ENCODE measurements at places on chromosomes 11 and 22.

- no peaks in the 10 kb centered on the region for H3K36me3 ChIP-seq
- H3K4me1 ChIP-seq = no peaks in the 10 kb centered on the region
Measured at GRCh38 chr11:15885854-15886253, 470.5 kb downstream of the SOX6 start.

GRCh38 chr11:1484695-1485503 lies 1.7 kb downstream of the MOB2 start:
- peaks cover 19% of the 10 kb centered on the region for H3K4me1 ChIP-seq
- no peaks in the 10 kb centered on the region for H3K36me3 ChIP-seq
- no peak overlapping the region for H3K4me3 ChIP-seq
- no peaks in the 10 kb centered on the region for H3K27me3 ChIP-seq

- no peak for DNase-seq
- peaks cover 28% of the 10 kb centered on the region for H3K4me1 ChIP-seq
- H3K4me3 ChIP-seq = no peak overlapping the region
- peaks cover 53% of the 10 kb centered on the region for H3K36me3 ChIP-seq
- H3K27ac ChIP-seq = peak overlapping the region; percentile 53
- H3K27me3 ChIP-seq = no peaks in the 10 kb centered on the region
Measured at GRCh38 chr22:30332994-30333706, 6.4 kb upstream of the TBC1D10A start.

DNA sequence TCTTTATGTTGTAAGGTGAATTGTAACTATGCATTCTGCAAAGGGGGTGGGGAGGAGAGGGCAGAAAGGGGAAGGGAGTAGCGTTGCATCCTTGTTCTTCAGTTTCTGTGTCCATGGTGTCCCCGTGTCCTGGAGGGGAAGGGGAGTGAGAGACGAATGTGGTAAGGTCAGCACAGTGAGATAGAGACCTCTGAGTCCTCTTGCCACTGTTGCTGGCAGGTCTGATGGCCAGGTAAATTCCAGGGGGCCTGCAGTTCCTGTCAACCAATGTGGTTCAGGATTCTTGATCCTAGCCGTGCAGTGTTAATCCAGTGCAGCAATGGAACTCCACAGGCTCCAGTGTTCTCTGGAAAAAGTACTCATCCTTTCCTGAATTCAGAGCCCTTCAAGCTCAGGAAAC lies 14.6 kb upstream of the ADSL start:
- peak overlapping the region; percentile 68 for H3K4me3 ChIP-seq
- peaks cover 2% of the 10 kb centered on the region for H3K36me3 ChIP-seq
- no peaks in the 10 kb centered on the region for H3K27me3 ChIP-seq
- peak overlapping the region; percentile 75 for H3K27ac ChIP-seq
- peaks cover 94% of the 10 kb centered on the region for H3K4me1 ChIP-seq

- no peaks in the 10 kb centered on the region for H3K36me3 ChIP-seq
- H3K27me3 ChIP-seq = peaks cover 8% of the 10 kb centered on the region
- no peak overlapping the region for H3K27ac ChIP-seq
- H3K4me3 ChIP-seq = no peak overlapping the region
- H3K4me1 ChIP-seq = no peaks in the 10 kb centered on the region
Measured at GRCh38 chr11:62273789-62274275, 3.9 kb downstream of the SCGB2A2 start.

DNA sequence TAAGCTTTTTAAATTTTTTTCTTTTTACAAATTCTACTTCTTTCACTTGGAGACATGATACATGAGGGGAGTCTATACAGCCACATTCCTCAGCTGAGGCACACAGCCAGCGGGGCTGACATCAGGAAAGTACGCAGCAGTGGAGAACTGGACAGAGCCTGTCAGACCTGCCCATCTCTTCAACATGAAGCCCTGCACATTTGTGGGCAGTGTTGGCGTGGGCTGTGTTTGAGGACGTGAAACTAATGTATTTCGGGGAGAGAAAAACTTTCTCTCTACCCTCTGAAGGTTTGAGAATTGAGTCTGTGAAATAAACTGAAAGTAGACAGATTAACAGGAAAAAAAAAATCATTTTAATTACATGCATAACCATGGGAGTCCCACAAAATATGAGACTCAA lies 84.8 kb upstream of the HTATIP2 start:
- H3K27ac ChIP-seq = no peak overlapping the region
- H3K4me1 ChIP-seq = no peaks in the 10 kb centered on the region
- H3K4me3 ChIP-seq = no peak overlapping the region
- no peaks in the 10 kb centered on the region for H3K36me3 ChIP-seq

- H3K4me1 ChIP-seq = no peaks in the 10 kb centered on the region
- no peak for DNase-seq
- no peak overlapping the region for H3K4me3 ChIP-seq
- H3K27me3 ChIP-seq = no peaks in the 10 kb centered on the region
Measured at GRCh38 chr11:78268591-78269410, 80.1 kb downstream of the USP35 start.

DNA sequence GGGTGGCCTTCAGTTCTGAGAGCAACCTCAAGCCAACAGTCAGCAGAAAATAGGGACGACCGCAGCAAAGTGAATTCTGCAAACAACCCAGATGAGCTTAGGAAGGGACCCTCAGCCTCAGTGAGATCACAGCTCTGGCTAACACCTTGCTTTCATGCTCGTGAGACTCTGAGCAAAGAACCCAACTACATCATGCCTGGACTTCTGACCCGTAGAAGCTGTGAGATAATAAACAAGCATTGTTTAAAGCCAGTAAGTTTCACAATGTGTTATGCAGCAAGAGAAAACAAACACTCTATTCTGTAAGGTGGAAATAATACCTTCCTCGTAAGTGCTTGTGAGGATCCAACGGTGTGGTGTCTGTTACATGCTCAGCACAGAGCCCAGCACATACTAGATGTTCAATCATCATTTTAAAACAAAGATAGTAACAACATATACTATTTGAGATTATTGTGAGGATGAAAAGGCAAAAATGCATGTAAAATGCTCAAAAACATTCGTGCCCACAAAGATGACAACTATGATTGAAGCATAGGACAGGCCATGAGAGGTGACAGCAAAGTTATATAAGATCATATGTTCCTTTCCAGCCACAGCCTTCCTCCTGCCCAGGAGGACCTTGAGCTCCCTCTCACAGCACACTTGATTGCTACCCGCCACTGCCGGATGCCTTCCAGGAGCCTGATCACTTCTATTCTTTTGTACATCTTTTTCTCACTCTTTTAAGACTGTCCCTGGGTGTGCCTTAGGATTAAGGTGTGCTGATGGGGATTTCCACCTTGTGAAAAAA lies 433.3 kb downstream of the BUD13 start:
- H3K36me3 ChIP-seq = no peaks in the 10 kb centered on the region
- no peak overlapping the region for H3K4me3 ChIP-seq
- H3K4me1 ChIP-seq = no peaks in the 10 kb centered on the region
- DNase-seq = no peak

DNA sequence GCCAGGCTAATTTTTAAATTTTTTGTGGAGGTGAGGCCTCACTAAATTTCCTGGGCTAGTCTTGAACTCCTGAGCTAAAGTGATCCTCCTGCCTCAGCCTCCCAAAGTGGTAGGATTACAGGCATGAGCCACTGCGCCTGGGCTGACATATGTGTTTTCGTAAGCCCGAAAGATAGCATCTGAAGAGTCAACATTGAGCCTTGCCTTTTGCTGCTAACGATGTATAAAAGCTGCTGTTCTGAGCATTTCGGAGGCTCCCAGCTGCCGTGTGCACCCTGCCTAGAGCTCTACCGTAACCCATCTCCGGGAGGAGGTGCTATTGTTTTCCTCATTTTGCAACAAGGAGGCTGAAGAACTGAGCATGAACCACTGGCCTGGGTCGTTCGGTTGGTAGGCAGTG lies 18.1 kb upstream of the PPP6R3 start:
- no peak for DNase-seq
- H3K27me3 ChIP-seq = no peaks in the 10 kb centered on the region
- H3K27ac ChIP-seq = no peak overlapping the region
- H3K4me3 ChIP-seq = no peak overlapping the region

DNA sequence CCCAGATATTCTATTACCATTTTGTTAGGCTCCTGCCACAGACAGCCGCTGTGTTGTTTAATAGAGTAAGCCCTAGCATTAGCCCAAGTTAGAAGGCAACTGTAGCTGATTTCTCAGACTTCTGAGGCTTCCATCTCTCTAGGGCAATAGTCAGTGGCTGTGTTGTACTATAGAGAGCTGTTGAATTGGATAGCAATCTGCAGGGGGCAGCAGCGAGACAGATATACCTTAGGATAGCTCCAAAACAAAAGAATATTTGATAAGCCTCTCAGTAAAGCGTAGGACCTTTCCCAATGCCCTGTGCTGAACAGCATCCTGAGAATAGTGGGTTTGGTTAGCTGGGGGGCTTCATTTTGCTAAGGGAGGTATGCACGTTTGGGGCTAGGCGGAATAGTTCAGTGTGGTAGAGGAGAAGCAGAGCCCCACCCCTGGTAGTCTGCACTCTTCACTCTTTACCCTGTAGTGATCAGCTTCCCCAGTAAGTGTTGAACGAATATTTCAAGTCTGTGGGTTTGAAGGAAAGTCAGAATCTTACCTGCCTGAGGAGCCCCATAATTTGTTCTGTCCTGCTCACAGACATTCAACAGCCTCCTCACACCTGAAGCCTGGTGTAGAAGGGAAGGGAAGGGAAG lies 515.1 kb downstream of the INSC start:
- H3K27ac ChIP-seq = no peak overlapping the region
- H3K4me3 ChIP-seq = no peak overlapping the region
- no peaks in the 10 kb centered on the region for H3K36me3 ChIP-seq

DNA sequence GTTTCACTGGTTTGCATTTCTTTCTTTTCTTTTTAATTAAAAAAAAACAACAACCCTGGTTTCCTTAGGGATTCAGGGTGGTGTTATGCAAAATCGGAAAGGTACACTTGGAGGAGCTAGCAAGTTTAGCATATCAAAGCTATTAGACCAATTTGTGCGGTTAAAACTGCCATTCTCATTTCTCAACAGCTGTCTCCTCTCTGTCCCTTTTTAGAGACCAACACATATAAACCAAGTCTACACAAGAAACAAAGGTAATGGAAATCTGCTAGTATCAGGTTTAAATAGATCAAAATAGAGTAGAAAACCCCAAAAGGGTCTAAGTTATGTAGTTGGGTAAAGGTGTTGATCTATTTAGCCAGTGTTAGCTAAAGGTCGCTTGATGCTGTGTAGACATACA lies 1.7 kb upstream of the SESN3 start:
- H3K4me1 ChIP-seq = peaks cover 35% of the 10 kb centered on the region
- no peak for DNase-seq
- H3K4me3 ChIP-seq = no peak overlapping the region
- no peak overlapping the region for H3K27ac ChIP-seq
- H3K27me3 ChIP-seq = no peaks in the 10 kb centered on the region

- H3K27me3 ChIP-seq = no peaks in the 10 kb centered on the region
- DNase-seq = no peak
- no peak overlapping the region for H3K4me3 ChIP-seq
- H3K4me1 ChIP-seq = no peaks in the 10 kb centered on the region
- no peaks in the 10 kb centered on the region for H3K36me3 ChIP-seq
- no peak overlapping the region for H3K27ac ChIP-seq
Measured at GRCh38 chr11:80412604-80413003, 971.8 kb upstream of the TENM4 start.

DNA sequence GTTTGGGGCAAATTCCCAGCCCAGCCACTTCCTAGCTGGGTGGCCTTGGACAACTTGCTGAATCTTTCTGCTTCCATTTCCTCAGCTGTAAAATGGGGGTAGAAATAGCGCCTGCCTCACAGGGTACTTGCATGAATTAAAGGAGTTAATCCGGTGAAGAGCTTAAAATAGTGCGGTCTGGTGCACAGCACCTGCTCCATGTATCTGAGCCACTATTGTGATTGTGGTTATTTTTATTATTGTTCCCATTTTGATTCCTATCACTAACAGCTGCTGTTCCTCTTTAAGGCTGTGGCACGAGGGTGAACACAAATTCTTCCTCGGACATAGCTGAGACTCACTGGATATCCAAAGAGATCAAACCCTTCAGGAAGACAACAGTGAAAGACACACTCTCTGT lies 46.9 kb upstream of the TP53I11 start:
- no peaks in the 10 kb centered on the region for H3K27me3 ChIP-seq
- H3K27ac ChIP-seq = no peak overlapping the region
- no peaks in the 10 kb centered on the region for H3K36me3 ChIP-seq
- H3K4me1 ChIP-seq = no peaks in the 10 kb centered on the region
- no peak for DNase-seq

DNA sequence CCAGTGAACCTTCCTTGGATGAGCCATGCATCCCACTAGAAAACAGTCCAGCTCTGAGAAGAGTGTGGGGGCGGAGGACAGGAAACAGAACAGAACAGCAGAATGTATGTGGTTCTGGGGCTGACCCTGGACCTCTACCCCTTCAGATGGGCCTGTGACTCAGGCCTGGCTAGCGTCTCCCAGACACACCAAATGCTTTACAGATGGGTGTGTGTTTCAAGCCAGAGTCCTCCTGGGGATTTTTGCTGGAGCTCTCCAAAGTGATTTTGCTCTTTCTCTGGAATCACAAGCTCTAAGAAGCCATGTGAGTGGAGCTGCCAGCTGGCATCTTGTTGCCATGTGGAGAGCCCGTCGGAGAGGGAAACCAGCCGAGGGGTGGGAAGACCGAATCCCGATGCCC lies 13.2 kb upstream of the C1QTNF4 start:
- H3K4me3 ChIP-seq = no peak overlapping the region
- H3K27ac ChIP-seq = no peak overlapping the region
- no peaks in the 10 kb centered on the region for H3K36me3 ChIP-seq
- DNase-seq = no peak
- no peaks in the 10 kb centered on the region for H3K27me3 ChIP-seq
- H3K4me1 ChIP-seq = peaks cover 5% of the 10 kb centered on the region

GRCh38 chr11:26792941-26793340 lies 71.1 kb upstream of the SLC5A12 start:
- DNase-seq = no peak
- H3K4me3 ChIP-seq = no peak overlapping the region
- no peak overlapping the region for H3K27ac ChIP-seq
- no peaks in the 10 kb centered on the region for H3K27me3 ChIP-seq

DNA sequence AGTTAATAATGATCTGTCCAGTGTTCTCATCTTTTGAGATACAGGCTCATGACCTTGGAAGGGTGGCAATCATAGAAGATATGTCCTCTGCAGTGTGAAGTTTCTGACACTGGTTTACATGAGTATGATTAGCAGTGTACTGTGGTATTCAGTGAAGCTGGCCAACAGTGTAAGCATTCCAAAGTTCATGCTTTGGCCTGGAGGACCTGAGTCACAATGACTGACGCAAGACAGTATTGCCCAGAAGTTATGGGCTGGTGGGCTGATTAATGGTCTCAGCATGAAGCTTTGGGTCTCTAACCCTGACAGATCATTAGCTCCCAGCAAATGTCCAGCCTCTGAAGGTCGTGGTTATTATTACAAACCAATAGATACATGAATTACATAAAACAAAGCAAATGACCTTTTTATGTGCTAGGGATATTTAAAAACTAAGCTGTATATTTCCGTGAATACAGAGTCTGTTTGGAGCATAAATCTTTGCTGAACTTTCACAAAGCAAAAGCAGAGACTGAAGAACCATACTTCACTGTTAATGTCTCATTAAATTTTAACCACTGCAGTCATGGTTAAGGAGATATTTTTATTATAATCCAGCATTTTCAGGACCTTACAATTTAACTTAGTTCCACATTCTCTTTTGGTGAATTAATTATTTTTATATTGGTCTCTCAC lies 28.3 kb upstream of the USP47 start:
- peaks cover 2% of the 10 kb centered on the region for H3K27me3 ChIP-seq
- no peak for DNase-seq
- no peak overlapping the region for H3K27ac ChIP-seq
- no peaks in the 10 kb centered on the region for H3K36me3 ChIP-seq
- H3K4me3 ChIP-seq = no peak overlapping the region
